ENCODE measurements at places on chromosomes 2 and 18.

GRCh38 chr2:13158466-13158865 is 441.7 kb downstream of the TRIB2 start:
- no peak for DNase-seq

- no peak for DNase-seq
Measured at GRCh38 chr2:16664052-16664731, 1.4 kb downstream of the CYRIA start.

DNA sequence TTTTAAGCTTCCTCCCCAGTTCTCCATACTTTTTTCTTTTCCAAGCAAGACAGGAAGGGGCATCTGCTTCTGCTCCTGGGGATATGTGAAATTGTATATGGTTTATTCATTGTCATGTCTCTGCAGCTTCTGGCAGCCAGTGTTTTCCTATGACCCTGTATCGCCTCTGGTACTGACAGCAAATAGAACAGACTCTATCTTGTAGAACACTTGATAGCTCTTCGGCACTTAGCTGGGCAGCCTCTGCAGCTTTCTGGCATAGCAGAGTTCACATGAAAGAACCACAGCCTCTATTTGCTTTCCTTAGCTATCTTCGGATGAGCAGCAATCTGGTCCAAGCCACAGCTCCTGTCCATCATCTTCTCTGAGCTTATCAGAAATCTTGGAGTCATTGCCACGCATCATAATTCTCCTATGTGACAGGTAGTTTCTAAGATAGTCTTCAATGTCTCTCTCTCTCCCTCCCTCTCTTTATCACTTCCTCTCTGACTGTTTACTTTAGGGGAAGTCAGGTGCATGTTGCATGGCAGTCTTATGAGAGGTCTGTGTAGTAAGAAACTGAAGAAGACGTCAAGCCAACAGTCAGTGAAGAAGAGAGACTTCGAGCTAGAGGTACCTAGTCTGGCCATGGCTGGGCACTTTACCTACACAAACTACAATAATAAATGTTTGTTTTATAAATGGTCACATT is 627.7 kb upstream of the CDH2 start:
- no peak for DNase-seq

DNA sequence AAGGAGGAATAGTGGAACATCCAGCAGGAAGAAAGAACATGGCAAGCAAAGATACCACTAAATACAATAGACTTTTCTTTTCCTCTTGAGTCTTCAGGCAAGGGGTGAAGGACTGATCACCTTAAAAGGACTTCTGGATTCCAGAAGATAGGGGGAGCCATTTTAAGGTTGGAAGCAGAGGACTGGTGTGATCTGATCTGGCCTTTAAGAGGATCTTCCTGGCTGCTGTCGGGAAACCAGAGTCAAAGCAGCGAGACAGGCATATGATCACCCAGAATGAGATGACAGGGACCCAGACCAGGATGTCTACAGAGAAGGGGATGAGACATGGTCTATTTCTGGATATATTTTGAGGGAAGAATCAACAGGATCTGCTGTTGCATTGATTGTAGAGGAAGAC is 558.0 kb downstream of the STK39 start:
- DNase-seq: no peak

Measured in CD8-positive, alpha-beta T cell (primary cell).